Smooth muscle cell of the umbilical artery (primary cell): ENCODE measurements at places on chromosomes 7 and 10. TPM values are rescaled to one million over a fixed set of nuclear protein-coding genes. Genes with fewer than 3 reads are reported as not detected.

NEUROD6 gene
- total RNA-seq = not detected in 2 replicates

XPNPEP1 gene
- total RNA-seq = 133 and 136 TPM in 2 replicates

ANKRD22 gene
- not detected in 2 replicates for total RNA-seq

PTPN20 gene
- 0.59 and 2.4 TPM in 2 replicates for total RNA-seq

SPDYE5 gene
- not detected in 2 replicates for total RNA-seq

CFAP70 gene
- total RNA-seq = 0.97 and 1.5 TPM in 2 replicates
